ENCODE measurements at places on chromosomes 1 and 21.

- no peak for DNase-seq
These were observed 14.8 kb upstream of the CDCP2 start for GRCh38 chr1:54167422-54168139.

DNA sequence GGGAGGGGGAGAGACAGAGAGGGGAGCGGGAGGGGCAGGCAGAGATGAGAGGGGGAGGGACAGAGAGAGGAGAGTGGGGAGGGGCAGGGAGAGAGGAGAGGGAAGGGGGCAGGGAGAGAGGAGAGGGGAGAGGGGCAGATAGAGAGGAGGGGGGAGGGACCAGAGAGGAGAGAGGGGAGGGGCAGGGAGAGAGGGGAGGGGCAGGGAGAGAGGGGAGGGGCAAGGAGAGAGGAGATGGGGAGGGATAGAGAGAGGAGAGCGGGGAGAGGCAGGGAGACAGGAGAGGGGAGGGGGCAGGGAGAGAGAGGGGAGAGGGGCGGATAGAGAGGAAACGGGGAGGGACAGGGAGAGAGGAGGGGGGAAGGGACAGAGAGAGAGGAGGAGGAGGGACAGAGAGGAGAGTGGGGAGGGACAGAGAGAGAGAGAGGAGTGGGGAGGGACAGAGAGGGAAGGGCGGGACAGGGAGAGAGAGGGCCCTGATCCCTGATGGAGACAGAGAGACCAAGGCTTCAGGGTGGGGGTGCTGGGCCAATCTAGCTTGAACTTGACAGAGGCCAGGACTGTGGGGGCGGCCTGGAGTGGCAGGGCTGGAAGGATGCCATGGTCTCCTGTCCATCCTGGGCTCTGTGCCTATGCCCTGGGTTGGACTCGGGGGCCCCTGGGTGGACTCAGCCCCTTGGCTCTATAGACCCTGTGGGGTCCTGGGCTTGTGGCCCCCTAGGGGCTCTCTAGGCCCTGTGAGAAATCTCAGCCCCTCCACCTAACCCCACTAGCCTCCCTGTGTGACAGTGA, 43.6 kb downstream of the DMRTB1 start:
- DNase-seq = no peak

GRCh38 chr1:161261261-161262235, 3.0 kb downstream of the PCP4L1 start:
- no peak for DNase-seq

- DNase-seq = no peak
These were observed 22.8 kb downstream of the GABPA start for GRCh38 chr21:25757531-25757930.

DNA sequence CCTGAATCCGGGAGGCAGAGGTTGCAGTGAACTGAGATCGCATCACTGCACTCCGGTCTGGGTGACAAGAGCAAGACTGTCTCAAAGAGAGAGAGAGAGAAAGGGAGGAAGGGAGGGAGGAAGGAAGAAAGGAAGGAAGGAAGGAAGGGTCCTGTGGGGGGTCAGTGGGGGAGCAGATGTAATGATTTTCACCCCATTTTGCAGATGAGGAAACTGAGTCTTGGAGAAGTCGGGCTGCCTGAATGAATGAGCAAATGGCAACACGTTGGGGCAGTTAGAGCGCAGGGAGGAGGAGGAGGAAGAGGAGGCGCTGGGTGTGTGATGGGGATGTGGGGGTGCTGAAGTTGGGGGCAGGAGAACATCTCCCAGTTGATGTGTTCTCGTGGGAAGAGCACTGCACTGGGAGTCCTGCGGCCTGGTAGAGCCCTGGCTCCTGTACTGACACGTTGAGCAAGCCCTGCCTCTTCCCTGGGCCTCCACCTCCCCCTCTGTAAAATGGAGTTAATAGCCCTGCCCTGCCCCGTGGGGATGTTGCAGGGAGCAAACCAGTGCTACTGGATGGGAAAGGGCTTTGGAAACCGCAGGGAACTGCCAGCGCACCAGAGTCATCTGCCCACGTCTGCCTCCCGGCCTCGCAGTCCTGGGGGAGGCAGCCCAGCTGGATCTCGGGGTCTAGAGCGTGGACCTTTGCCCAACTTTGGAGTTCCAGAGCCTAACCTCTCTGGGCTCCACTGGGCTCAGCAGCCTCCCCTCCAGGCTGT, 103.2 kb upstream of the CASZ1 start:
- DNase-seq = no peak

DNA sequence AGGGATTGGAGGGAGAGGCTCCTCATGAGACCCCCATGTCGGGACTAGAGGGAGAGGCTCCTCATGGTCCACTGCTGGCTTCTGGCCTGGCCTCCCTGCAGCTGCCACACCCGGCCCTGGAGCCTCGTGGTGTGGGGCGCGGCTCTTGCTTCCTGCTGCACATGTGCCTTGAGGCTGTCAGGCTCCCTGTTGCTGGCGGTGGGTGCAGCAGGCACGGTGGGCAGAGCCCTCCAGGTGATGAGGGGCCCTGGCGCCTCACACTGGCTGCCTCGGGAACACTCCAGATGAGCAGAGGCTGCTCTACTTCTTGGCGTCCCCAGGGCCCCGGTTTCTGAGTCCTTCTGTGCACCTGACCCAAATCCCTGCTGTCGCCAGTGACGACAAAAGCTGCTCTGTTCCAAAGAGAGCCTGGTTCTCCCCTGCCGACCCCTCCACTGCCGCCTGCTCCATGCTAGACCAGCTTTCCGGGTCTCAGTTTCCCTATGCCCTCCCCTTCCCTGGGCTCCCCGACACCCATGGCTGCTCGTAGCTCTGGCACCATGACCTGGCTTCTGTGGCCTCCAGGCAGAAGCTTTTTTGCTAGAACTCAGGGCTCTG, 9.7 kb upstream of the ATAD3B start:
- no peak for DNase-seq

DNA sequence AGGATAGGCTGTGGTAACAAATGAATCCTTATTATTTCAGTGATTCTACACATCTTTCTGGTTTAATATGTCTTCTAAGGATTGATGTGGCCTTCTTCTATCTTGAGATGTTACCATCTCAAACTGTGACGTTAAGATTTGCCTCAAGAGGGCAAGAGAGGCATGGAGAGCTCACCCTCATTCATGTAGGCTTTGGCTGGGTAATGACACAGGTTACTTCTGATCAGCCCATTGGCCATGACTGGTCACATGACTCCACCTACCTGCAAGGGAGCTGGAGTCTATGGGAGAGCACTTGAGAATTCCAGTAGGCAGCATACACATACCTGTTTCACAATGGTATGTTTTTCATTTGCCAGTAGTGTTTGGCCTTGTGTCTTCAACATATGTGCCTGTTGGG, 30.0 kb downstream of the CACHD1 start:
- no peak for DNase-seq

DNA sequence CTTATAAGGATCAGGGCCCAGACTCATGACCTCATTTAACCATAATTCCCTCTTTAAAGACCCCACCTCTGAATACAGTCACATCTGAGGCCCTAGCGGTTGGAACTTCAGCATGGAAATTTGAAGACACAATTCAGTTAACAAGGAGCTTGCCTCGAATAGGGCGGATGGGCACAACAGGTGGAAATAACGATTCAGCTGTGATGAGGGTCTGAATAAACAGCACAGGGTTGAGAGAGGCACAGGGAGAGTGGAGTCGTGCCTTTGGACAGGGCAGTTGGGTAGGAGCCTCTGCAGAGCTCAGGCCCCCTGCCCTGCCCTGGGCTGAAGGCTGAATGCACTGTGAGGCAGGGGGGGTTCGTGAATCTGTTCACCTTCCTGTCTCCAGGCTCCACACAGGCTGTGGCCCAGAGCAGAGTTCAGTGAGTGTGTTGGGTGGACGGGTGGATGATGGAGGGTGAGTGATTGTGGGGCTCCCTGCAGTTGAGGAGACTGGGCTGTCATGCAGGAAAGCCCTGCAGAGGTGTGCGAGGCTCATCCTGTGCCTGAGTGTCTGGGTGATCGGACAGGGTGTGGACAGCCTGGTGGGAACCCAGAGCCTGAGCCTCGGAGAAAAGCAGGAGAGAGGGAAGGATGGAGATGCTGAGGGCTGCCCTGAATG, 243.1 kb downstream of the FOXD2 start:
- DNase-seq = no peak

- no peak for DNase-seq
These were observed 81.6 kb upstream of the TMEM51 start for GRCh38 chr1:15071936-15072335.

DNA sequence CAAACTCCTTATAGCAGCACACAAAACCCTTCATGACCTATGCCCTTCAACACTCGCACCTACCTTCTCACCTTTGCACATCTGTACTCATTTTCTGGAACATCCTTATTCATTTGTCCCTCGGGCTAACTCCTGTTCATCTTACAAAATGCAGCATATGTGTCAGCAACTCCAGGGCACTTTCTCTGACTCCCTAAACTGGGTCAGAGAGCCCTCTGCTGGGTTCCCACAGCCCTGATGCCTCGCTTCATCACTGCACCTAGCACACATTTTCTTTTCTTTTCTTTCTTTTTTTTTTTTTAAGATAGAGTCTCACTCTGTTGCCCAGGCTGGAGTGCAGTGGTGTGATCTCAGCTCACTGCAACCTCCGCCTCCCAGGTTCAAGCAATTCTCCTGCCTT, 54.0 kb downstream of the RAB3B start:
- no peak for DNase-seq

DNA sequence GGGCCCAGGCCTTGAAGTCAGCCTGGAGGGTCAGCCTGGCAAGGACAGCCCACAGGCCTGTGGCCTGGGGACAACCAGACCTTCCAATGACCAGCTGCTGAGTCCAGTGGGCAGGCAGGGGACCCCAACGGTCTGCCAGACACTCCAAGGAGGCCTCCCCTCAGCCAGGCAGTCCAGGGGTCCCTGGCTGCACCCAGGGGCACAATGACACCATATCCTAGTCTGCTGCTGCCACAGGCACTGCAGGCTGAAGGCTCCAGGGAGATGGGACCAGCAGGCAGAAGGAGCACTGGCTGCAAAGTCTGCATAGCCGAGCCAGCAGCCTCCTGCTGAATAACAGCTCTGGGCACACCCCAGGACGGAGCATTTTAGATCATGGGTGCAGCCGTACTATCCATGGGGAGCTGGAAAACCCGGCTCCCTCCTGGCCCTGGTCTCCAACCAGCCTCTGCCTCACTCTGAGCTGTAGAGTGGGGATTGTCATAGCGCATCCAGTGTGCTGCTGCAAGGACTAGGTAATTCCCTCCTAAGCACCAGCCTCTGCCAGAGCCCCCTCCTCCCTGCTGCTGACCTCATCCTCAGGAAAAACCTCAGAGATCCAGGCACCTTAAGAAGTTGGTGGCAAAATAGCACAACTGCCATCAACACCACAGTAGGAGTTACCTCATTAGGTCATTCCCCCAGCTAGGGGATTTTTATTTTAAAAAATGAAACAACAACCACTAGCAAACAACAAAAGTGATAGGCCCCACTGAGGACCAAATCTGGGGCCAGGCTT, 4.8 kb upstream of the LAPTM5 start:
- DNase-seq = no peak

DNA sequence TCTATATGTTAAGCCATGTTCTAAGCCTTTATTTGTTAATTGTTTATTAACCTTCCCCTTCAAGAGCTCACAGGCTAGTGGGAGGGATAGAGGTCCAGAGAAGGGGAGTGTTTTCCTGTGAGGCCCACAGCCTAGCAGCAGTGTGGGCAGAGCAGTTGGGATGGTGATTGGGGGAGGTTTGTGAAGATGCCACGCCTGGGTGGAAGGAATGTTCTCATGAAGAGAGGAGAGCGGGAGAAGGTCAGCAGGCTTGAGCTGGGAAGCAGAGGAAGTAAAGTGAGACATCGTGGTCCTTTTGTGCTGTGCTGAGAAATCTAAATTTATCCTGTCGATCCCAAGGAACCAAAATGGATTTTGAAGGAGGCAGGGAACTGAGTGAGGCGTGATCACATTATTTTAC, 42.6 kb downstream of the TRAPPC10 start:
- no peak for DNase-seq

GRCh38 chr1:71850936-71851335, 431.4 kb downstream of the NEGR1 start:
- no peak for DNase-seq

DNA sequence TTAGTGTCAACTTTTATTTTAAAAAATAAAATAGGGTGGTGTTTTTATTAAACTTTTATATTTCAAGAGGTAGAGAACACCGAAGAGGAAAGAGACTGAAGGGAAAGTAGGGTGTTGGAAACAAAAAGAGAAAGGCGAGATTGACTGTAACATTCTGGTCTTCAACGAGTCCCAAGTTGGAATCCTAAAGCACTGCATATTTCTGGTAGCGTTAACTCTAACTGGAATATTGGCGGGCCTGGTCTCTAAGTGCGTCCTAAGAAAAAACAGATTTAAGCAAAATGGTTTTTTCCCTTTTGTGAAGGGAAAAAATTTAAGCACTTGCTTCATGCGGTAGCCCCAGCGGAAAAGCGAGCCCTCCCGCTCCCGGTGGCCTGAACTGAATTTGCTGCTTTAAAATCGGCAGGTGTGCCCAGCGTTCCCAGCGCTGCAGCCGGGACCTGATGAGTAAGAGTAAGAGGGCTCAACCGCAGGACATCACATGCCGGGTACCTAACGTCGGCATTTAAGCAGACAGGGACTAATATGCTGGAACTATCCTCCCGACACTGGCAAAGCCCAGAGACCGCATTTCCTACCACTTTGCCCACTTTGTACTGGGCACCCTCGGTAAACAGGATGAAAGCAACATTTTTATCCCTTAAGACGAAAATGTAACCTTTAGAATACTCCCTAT, 30.5 kb upstream of the NFIA start:
- no peak for DNase-seq

DNA sequence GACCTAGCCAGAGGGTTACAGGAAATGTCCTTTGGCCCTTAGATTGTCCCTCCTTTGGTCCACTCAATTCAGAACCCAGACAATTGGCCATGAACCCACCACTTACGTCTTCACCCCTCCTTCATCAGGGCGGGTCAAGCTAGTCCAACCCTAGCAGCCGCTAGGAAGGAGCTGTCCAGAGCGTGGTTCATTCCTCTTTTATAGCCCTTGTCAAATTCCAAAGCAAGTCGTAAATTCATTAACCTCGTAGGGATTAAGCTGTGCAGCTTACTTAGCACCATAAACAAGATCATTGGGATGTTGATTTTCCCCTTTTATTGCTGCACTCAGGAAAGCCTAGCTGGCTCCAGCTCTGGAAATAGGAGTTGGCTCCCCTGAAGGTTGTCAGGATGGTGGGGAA, 90.1 kb downstream of the TMEM53 start:
- DNase-seq = no peak

GRCh38 chr21:46334351-46335140, 10.6 kb downstream of the PCNT start:
- no peak for DNase-seq

- DNase-seq = no peak
These were observed 24.1 kb upstream of the NFASC start for GRCh38 chr1:204846546-204846945.

DNA sequence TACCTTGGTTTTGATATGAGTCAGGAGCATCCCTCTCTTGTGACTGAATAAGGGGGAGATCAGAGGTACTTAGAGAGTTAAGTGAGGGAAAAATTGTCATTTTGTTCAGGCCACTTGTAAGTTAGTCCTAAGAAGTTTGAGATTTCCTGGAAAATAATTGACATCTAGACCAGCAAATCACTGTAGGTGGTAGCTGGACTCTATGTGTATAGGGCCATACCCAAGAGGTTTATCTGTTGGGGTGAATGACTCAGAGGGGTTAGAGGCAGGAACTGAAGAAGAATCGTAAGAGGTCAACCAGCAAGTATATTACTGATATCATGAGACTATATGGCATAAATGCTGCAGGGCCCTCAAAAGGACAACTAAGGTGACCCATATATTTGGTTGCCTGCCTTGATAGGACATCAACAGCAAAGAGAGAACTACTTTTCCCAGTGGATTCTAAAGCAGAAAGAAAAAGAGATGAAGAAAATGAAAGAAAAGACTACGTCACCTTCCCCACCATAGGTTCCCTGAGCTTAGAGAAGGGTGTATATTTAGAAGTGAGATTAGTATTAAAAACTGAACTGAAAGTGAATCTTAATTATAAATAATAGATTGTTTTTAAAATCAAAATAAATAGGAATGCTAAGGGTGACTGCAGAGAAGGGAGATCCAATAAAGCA, 8.0 kb upstream of the RNPC3 start:
- no peak for DNase-seq
